Stimulated activated CD4-positive, alpha-beta T cell treated with anti-CD3 and anti-CD28 coated beads, TNF-alpha, amount 100 ng/mL, for 1 hour (primary cell): ENCODE measurements at places on chromosomes 12 and 14.

DNA sequence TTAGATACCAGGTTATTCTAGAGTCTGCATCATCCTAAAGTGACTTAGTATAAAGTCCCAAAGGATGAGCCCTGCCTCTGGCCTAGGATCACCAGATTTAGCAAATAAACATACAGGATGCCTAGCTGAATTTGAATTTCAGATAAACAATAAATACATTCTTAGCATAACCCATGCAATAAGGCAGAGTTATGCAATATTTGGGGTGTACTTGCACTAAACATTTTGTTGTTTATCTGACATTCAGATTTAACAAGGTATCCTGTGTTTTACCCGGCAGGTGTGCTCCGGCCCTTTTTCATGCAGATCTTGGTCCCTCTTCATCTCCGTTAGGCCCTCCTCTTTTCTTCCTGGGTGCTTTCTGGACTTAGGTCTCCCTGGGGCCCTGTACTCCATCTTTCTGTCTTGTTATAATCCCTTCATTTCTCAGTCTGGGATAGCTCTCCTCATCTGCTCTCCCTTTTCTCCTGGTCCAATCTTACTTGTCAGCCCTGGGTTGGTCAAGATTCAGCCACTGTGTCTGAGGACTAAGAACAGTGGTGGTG, 18.1 kb upstream of the SMOC1 start:
- DNase-seq: no peak

DNA sequence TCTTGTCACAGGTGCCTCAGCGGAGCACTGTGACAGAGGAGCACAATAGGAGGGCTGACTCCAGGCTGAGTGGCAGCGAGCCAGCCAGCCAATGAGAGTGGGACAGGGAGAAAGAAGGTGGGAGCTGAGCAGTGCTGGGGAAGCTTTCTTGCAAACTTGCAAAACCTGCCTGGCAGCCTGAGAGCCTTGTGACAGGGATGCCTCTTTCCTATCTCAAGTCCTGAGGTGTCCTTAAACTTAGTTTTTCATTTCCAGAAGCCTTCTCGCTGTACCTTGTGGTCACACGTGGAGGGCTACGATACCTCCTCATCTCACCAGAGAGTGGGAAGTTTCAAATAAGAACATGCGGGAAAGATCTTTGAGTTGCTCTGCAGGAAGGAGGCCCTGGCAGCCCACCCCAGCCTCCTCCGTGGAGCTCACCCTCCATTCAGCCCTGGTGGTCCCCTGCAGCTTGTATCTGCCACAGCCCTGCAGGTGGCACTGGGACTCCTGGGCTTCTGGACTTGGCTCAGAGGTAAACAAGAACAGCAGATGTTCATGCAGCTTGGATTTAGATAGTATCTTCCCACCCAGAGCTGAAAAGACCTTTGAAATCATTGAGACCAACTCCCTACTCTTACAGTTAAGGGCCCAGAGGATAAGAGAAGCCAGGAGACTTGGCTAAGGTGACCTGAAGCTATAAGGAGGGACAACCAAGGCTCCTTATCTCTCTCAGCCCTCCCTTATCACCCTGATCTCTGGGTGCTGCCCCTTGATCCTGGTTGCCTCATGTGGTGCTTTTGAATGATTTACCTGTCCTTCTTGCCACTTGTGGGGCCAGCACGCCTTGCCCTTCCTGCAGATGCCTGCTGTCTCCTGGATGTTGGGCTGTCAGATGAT, 153.5 kb upstream of the MAX start:
- DNase-seq: no peak

DNA sequence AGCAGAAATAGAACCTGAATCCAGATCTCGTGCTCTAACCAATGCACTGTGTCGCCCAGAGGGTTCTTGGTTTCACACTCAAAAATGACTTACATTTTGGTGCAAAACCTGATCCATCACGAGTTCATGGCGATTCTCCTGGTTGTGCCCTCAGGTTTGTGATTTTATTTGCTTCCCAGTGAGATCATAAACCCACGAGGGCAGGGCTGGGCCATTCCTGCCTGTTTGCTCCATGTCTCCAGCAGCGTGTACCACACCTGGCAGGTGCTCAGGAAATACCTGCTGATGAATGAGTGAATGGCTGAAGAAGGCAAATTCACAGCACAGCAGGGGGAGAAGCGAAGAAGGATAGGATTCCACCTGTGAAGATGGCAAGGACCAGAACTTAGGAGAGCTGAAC, 9.4 kb downstream of the ACACB start:
- no peak for DNase-seq

DNA sequence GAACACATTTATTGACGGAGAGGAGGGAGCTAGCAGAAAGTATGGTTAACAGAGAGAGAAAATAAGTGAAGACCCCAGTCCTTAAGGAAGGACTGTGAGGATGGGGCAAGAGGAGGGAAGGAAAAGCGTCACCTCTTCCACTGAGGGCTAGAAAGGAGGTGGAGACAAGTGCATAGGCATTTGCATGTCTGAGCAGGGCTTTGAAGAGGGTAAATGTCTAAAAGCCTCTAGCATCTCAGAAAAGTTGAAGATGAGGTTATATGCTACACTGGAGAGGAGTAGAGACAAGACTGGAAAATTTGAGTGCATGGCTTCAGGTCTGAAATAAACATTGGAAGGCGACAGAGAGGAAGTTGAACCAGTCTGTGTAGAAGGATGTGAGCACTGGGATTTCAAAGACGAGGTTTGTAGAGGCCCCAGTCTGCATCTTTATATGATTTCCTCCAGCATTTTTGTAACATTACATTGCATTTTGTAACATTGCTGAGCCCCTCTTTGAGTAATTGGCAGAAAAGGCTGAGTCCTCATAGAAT, 98.5 kb upstream of the IFNG-AS1 start:
- DNase-seq: no peak

DNA sequence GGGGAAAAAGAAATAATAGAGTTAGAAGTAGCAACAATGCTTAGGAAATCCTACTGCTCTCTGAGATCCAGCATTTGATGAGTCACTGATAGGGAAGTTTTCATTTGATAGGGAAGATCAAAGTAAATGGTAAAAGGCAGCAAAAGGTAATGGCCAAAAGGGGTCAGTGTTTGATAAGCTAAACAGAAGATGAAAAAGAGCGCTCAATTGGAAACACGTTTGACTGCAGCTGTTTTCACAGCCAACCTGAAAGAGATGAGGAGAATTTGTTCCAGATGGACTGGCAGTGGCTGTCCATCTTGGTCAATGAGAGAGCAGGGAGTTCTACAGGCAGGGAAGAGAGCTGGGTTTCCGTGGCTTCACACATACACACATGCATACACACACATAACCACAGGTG, 264.2 kb downstream of the TMEM132C start:
- DNase-seq: no peak

- no peak for DNase-seq
Measured at GRCh38 chr14:96852823-96853422, 55.7 kb downstream of the VRK1 start.

DNA sequence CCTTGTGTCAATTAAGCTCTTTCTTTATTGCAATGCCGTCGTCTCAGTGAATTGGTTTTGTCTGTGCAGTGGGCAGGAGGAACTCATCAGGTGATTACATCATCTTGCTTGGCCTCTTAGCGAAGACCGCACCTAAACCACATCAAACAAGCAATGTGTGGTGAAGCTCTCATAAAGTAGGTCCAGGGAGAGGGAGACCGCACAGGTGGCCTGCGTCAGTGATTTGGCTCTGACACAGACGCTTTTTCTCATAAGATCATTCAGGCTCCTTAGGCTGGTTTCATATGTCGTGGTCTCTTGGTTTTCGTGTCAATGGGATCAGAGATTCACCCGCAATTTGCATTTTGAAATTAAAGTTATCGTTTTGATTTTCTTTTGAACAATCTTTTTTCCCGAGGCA, 6.7 kb upstream of the TESC start:
- no peak for DNase-seq

DNA sequence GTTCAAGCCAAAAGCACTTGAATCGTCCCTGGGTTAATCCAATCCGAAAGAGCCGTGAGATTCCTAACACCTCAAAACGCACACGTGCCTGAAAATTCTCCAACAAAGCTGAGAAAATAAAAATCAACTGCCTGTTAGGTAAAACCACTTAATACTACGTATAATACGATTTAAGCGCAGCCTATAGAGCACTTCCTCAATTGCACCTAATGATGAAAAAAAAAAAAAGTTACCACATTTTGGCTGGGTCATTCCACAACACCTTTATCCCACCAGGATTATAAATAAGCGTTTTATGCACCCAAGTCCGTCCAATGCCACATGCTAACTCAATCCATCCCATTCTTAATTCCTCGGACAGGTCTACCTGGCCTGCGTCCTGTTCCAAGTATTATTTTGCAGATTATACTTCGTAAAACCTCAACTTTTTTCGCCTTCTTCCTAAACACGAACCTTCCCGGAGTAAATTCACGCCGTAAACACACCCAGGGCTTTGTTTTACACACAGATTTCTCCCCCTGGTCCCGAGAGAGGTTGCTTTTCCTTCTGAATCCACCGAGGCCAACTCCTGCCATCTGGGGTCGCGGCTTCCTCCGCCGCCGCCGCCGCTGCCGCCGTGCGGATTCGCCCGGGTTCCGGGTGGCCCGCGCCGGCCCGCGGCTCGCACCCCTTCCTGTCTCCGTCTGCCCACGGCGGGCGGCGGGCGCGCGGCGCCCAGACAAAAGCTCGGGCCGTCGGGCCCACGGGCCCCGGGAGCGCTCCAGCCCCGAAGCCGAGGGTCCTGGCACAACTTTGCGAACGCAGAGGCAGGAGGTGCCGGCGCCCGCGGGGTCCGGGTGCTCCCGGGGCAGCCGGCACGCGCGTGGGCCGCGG, 66.2 kb downstream of the RNF34 start:
- no peak for DNase-seq

DNA sequence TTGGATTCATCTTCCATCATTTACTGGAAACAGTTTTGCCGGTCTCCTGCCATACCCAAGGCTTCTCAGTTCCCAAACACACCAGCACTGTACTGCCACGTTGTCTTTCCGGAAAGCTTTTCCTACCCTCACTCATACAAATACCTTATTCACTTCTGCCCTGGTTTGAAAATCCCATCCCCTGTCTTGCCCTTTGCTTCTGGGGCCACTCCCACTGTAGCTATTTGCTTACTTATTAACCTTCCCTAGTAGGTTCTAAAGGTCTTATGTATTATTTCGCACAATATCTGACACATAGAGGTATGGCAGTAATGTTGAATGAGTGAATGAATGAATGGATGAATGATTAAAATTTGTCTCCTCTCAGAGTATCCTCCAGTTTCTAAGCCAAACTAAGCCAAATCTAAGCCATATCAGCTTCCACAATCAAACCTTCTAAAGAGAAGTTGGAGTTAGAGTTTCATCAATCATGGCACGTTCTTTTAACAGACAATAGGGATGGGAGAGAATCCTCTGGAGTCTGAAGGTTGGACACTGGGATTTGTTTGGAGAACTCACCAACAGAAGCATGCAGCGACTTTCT, 18.6 kb downstream of the TSPAN8 start:
- no peak for DNase-seq

DNA sequence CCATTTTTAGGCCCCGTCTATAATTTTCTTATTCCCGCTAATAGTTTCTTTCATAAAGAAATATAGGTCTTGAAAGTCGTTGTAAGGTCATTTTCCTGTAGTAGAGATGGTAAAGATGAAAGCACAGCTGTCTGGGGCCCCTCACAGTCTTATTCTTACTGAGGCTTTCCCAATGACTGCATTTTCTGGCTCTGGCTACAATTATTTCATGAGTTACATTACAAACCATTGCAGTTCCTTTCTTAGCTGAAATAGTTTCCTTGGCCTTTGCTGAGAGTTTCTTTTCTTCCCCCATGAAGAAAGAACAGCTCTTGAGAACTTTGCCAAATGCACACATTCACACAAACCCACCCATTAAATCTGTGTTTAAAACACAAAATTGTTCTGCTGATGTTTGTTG, 113.0 kb downstream of the DYRK2 start:
- no peak for DNase-seq

- DNase-seq: no peak
Measured at GRCh38 chr12:30200864-30201263, 417.1 kb upstream of the TMTC1 start.

DNA sequence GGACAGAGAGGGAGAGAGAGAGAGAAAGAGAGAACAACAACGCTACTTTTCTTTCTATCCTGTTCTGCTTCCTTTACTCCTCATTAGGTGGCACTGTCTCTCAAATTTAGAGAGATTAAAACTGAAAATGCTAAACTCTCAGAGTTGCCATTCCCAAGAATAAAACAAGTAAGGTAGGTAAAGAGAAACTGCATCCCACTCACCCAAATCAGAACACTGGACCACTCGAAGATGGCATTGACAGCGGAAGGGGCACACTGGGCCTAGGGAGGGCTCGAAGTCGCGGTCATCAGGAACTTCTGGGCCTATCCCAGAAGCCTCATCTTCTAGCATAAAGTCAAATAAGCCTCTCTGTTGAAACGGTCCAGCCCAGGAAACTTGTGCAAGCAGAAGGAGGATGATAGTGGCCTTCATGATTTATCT, 4.5 kb downstream of the DCN start:
- no peak for DNase-seq
